ENCODE measurements at places on chromosomes 5 and 9. TPM values are rescaled to one million over a fixed set of nuclear protein-coding genes. Genes with fewer than 3 reads are reported as not detected.

FIBCD1 gene
- 17.5 TPM for total RNA-seq

ZNF367 gene
- 0.99 TPM for total RNA-seq

SLC27A6 gene
- total RNA-seq, result 0.15 TPM

PDGFRB gene
- 126 TPM for total RNA-seq

FRRS1L gene
- 0.50 TPM for total RNA-seq

KIF4B gene
- total RNA-seq, result 0.15 TPM

SMC5 gene
- 15.1 TPM for total RNA-seq

NMUR2 gene
- not detected for total RNA-seq

LCN2 gene
- not detected for total RNA-seq

PIP5K1B gene
- total RNA-seq, result not detected

MYMK gene
- total RNA-seq, result not detected

LCNL1 gene
- 3.1 TPM for total RNA-seq

PLCXD3 gene
- total RNA-seq, result under 0.01 TPM

SOX30 gene
- under 0.01 TPM for total RNA-seq

ROPN1L gene
- total RNA-seq, result 0.29 TPM

IRX2 gene
- total RNA-seq, result 2.0 TPM

All from smooth muscle cell of trachea (primary cell).